ENCODE measurements at places on chromosomes 3 and 15. TPM values are rescaled to one million over a fixed set of nuclear protein-coding genes. Genes with fewer than 3 reads are reported as not detected.

The VEPH1 gene
- total RNA-seq: not detected

The TMEM207 gene
- total RNA-seq: not detected

The MSL2 gene
- total RNA-seq: 8.2 TPM

The ATXN7 gene
- total RNA-seq: 6.3 TPM

DNA sequence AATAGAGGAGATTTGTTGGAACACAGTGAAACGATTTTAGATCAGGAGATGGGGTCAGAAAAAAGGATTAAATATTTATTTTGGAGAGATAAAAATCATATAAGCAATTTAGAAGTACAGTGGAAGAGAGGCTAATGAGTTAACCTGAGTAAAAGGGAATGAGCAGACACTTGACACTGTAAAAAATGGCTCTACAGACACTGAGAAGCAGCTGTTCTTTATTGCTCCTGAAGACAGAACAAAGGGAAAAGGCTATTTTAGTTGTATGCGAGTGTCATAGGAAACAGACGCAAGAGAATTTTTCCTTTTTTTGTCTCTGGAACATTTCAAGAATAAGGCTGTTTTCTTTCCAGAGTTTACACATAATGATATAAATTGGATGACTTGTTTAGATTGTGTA, 34.3 kb downstream of the ASTE1 start:
- no peak for DNase-seq

DNA sequence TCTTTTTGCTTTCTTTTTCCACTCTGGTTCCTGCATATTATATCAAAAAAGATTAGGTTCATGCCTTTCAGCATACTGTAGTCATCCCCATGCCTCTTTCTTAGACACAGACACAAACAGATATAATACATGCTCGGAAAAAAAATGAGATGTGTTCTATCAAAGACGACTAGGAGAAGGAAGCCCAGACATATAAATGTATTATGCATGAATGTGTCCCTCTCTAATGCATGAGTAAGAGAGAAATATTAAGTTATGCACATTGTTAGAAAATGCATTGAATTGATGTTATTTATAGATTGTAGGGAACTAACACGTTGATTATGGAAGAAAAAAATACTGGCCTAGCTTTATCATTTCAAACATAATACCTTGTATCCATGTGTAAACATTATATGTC, 252.4 kb upstream of the BCHE start:
- DNase-seq: no peak

DNA sequence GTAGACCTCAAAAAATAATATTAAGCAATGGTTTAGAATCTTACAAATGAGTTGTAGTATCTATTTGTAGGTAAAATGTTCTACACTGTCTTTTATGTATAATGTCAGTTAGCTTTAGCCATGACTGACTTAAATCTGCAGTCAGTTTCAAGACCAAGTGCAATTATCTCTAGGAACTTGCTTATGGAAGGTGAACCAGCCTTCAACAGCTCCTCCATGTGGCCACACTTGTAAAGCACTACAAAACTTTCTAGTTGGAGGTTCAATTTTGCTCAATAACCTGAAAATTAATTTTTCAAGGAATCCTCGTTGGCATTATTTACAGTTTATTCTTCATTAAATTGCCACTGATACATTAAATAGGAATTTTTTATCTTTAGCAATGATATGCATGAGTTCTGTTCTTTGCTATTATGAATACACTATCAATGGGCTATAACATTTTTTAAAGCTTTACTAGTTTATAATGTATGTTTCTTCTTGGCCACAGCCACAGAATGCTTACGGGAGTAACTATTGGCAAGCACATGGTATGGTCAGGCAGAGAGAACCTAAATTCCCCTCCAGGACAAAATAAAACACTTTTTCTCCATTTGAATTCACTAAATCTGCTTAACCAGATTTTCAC, 315.3 kb upstream of the UBE2E2 start:
- DNase-seq: peak; percentile 35

- no peak for DNase-seq
Measured at GRCh38 chr3:79211586-79212359, 556.0 kb downstream of the ROBO1 start.
